ENCODE measurements at places on chromosomes 4 and X.

DNA sequence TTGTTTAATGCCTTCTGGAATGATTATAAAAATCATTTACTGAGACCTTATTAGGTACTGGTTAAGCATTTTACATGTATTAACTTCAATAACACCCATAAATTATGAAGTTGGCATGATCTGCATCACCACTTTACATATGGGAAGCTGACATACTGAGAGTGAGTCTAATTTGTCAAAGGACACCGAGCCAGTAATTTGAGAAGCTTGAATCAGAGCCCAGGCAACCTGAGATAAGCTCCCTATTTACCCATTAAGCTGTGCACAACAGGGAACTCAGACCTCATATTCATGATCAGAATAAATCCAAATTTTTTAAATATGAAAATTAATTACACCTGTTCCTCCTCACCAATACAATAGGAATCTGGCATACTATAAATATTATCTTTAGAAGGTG is 247.9 kb upstream of the EPHA5 start:
- DNase-seq: no peak

GRCh38 chr4:14059006-14059405 is 431.5 kb upstream of the BOD1L1 start:
- no peak for DNase-seq

DNA sequence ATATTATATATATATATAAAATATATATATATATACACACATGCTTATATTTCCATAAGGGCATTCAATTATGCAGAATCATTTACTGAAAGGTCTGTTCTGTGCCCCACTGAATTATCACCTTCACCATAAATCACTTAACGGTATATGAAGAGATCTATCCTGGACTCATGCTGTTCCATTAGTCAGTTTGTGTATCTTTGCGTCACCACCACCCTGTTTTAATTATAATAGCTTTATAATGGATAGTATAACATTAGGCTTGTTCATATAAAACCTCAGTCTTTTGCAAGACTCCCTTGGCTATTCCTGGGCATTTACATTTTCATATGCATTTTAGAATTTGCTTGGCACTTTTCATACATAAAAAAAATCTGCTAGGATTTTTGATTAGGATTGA is 19.1 kb downstream of the WDR17 start:
- no peak for DNase-seq

- DNase-seq: no peak
Measured at GRCh38 chr4:136867465-136867864, 664.8 kb downstream of the PCDH18 start.

DNA sequence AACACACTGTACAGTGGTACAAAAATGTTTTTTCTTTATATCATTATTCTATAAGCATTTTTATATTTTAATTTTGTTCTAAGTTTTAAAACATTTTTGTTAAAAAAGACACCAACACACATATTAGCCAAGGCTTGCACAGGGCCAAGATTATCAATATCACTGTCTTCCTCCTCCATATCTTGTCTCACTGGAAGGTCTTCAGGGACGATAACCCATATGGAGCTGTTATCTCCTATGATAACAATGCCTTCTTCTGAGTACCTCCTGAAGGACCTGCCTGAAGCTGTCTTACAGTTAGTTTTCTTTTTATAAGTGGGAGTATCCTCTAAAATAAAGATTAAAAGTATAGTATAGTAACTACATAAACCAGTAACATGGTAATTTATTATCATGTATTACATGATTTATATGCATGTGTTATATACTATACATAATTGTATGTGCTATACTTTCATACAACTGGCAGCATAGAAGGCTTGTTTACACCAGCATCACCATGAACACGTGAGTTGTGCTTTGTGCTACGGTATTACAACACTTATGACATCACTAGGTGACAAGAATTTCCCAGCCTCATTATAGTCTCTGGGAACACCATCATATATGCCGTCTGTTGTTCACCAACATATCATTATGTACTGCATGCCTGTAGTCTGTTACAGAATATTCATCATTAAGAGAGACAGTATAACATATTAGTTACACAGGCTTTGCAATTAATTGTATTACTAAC is 90.7 kb downstream of the WDFY3 start:
- DNase-seq: no peak

- DNase-seq: no peak
Measured at GRCh38 chrX:57900975-57901374, 9.3 kb downstream of the ZXDA start.

DNA sequence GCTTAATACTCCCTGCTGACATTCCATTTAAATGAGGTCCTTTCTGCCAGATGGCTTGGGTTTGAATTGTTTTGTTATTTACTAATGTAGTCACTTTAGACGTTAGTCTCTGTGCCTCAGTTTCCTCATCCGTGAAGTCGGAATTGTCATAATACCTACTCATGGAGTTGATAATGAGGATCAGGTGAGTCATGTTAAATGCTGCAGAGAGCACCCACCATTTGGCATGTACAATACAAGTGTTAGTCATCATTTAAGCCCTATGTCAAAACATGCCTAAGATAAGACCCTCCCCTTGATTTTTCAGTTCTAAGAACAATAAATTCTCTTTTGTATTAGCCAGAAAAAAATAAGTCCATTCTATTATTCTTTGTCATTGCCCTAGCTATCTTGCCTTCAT is 534.8 kb upstream of the HTR2C start:
- DNase-seq: no peak

DNA sequence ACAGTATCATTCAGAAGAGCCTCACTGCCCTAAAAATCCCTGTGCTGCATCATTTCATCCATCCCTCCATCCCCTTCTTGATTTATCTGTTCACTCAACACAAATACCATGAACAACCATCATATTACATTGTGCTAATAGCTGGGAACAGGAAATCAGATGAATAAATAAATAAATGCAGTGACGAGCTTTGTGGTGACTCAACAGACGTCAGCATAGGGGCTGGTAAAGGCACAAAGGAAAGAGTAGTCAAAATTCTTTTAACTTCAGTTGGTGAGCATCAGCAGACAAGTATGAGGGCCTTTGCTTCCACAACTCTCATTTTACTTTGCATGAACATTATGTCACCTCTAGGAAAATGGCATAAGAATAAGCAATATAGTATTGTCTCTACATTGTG is 65.5 kb downstream of the EDNRA start:
- DNase-seq: no peak

DNA sequence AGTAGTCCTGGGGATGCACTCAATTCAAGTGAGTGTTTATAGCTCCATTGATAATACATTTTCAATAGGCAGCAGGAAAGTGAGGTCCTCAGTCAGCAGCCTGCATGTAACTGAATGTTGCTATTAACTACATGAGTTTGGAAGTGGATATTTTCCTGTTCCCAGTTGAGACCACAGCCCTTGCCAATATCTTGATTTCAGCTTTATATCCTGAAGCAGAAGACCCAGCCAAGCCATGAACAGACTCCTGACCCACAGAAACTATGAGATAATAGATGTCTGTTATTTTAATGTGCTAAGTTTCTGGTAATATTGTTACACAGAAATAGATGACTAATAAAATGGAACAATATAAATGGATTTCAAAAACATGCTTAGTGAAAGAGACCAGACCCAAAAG is 63.7 kb downstream of the VSIG4 start:
- no peak for DNase-seq

DNA sequence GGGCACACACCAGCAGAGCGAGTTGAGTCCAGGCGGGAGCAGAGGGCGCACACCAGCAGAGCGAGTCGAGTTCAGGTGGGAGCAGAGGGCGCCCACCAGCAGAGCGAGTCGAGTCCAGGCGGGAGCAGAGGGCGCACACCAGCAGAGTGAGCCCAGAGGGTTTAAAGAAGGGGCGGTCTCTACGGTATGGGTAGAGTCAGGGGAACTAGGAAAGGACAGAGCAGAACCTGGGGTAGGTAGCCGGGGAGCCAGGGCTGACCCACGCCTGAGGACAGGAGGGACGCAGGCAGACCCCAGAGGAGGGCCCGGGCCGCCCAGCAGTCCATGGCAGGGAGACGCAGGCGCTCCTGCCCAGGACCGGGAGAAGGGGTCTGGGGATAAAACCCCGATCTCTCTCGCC is 22.0 kb upstream of the ADRA2C start:
- no peak for DNase-seq

DNA sequence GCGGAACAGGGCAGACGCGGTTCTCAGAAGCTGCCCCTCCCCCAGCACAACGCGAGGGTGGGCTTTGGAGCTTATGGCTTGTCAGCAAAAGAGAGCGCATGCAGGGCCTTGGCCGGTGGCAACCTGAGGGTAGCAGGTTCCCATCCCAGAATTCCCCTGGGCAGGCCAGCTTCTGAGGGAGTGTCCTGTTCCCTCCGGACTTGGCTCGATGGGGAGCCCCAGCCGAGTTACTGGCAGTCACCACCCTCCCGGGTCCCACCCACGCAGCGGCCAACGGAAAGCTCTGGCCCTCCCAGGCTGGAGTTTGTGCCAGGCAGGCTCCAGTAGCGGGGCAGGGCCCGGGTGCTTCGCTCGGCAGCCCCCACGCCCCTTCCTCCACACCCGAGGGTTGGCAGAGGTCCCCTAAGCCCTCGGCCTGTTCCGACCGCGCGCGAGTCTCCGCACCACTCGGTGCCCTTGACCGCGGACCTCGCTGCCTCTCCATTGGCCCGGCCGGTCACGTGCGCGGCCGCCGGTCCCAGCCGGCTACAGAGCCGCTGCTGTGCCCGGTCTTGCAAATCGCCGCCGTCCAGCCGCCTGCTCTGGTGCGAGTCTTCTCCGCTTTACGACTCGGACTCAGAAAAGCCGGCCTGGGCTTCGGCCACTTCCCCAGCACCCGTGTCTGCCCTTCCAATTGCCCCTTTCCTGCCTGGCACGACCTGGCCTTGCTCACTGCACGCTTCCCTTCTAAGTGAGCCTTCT is 20.9 kb upstream of the MTM1 start:
- no peak for DNase-seq

DNA sequence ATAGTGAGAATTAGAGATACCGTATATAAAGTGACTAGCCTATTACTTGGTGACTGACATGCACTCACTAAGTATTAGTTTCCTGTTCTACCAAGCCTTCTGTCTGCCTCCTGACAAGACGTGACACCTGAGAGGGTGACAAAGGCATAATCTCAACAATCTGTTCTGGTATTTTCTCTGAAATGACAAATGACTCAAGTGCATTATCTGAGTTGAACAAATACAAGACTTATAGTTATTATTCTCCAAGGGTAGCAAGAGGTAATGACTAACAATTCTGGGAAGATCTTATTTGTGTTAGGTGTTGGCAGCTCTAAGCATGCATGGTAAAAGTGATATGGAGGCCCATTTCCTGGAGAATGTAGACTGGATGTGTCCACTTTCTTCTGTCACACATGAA is 60.6 kb downstream of the SYTL5 start:
- DNase-seq: no peak
